Panc1 (cell line): ENCODE measurements at places on chromosomes 3 and 15.

DNA sequence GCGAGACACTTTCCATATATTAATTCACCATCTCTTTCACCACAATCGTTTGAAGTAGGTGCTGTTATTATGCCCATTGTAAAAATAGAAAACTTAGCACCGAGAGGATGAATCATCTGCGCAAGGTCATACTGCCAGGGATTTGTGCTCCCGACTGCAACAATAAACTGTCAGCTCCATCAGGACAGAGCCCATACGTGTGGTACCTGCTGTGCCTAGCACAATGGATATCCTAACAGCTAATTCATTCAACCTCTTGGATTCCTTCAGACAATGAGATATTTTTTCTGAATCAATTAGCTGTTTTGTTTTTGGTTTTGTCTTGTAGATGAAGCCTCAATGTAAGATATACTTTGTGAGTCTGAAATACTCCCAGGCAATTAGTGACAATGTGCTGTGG, 32.3 kb upstream of the PROK2 start:
- no peak for DNase-seq

DNA sequence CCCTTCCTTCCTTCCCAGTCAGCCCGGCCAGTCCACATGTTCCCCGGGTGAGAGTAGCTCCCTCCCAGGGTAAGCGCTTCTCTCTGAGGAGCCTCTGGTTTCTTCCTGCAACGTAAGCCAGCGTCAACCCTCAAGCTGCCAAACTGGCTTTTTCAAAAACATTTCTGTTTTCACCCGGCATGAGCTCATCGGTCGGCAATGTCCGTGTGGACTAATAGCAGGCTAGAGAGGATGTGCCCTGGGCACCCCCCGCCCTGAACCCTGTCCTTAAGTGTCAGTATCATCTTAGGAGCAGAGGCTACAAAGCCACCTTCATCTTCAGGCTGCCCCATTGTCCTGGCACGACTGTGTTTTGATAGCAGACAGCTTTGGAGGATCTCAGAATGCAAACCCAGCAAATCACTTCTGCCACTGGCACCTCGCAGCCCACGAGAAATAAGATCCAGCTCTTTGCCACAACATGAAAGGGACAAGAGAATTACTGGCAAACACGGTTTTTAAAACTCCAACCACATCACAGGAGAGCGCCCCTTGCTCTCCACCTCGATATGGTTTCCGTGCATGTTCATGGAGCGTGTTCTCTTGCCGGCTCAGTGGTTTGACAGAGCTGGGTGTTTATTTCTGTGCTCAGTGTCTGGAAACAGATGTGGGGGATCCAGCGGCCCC, 9.9 kb downstream of the ALDH1A3 start:
- DNase-seq = no peak

GRCh38 chr15:80803580-80804525, 24.7 kb downstream of the CEMIP start:
- no peak for DNase-seq

GRCh38 chr3:155070316-155070715, 9.8 kb upstream of the MME start:
- no peak for DNase-seq

DNA sequence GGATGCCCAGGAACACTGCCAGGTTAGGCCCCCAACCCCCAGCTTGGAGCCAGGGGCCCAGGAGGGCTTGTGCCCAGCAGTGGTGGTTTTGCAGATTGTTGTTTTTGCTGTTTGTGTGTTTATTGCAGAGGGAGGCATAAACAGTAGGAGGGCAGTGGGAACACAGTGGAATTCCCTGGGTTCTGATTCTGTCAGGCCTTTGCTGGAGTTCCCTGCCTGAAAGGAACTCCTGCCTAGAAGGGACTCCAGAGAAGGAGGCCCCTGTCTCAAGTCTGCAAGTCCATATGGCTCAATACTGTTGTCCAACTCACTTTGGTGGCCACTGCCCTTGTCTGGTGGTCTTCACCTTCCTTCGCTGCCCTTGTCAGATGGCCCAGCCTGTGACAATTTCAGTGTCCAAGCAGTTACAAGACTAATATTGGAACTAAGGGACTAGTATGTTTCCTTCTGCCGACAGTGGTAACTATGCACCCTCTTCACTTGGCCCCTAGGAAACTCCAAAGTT, 47.4 kb upstream of the RAB6B start:
- no peak for DNase-seq

- DNase-seq = no peak
Observed at GRCh38 chr3:156614642-156615511, 59.5 kb upstream of the TIPARP start.
